ENCODE measurements at places on chromosomes 7 and 10.

DNA sequence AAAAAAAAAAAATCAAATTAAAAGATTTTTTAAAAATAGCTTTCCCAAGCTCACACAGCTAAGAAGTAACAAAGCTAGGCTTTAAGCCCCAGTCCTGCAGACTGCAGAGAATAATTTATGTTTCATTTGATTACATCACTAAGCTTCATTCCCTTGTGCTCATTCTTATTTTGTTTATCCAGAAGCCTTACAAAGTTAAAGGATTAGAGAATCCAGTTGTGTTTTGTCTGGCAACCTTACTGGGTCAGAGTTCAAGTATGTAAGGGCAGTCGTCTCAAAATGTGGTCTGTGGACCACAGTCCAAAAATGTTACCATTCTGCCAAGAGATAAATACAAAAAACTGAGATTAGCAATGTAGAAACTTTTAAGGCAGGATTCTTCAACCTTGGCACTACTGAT lies 32.1 kb upstream of the EZH2 start:
- DNase-seq, result no peak

DNA sequence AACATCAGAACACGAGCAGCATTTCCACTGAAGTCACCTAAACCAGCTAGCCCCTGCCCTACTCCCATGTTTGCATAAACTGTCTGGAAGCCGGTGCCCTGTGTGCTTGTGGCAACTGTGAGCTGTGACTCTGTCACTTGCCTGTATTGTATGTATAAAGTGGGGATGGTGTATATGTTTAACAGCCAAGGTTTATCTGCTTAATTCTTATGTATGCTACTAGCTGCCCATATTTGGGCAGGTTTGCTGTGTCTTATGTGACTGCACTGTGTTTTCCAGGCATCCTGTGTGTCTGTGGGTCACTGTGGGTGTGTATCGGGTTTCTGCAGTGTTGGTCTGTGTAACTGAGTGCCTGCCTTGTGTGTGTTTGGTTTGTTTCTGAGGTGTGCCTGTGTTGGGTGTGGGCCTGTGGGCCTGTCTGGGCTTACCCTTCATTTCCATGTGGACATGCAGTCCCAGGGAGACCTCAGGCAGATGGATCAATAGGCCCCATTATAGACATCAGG lies 9.3 kb downstream of the LBX1 start:
- no peak for DNase-seq

DNA sequence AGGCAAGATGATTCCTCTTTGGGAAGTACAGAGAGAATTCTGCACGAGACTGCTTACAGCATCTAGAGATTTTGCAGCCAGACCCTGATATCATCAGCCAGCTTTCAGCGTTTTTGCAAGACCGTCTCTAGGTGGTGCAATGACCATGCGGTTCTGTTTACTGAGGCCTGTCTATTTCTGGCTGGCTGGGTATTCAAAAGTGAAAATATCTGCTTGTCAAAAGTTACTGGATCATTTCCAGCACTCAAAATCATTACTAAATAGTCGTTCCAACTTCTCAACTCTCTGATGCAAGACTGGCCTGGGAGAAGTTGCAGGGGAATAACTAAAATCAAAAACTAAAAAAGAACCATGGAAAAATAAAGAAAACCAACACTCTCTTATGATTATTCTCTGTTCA lies 240.1 kb downstream of the ELMO1 start:
- no peak for DNase-seq

GRCh38 chr10:132957981-132958882 lies 15.9 kb upstream of the CFAP46 start:
- DNase-seq, result no peak

Data from activated CD4-positive, alpha-beta T cell treated with anti-CD3 and anti-CD28 coated beads for 48 hours (primary cell).